ENCODE measurements at places on chromosomes 1 and 21.

DNA sequence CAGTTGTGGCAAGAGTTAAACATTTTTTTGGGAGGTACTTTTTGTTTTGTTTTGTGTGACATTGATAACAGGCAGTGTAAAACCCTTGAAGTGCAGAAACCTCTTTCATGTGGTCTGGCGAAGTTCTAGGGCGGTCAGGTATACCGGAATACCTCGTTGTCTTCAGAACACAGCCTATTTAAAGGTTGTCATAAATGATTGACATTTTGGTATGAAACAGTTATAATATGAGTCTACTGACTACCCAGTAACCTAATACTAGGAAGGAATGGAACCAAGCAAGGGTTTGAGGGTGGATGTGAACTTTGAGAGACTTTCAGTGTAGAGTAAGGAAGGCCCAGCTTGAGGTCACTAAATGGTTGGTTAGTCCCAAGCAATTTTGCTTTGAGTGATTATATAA, 40.5 kb downstream of the PATJ start:
- no peak for DNase-seq

DNA sequence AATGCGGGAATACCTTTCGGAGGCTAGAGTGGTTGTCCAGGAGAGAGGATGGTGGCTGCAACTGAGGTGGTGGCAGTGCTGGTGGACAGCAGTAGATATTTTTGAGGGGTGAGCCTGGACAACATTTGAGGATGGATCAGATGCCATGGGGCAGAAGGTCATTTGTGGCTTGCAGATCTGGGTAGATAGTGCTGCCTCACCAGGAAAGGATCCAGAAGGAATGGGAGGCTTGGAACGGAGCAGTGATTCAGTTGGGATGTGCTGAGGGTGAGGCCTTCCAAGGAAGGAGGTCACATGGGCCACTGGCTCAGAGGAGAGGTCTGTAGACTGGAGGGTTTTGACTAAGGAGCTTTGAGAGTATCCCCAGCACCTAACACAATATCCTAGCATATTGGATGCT, 110.8 kb upstream of the KAZN start:
- DNase-seq = no peak

DNA sequence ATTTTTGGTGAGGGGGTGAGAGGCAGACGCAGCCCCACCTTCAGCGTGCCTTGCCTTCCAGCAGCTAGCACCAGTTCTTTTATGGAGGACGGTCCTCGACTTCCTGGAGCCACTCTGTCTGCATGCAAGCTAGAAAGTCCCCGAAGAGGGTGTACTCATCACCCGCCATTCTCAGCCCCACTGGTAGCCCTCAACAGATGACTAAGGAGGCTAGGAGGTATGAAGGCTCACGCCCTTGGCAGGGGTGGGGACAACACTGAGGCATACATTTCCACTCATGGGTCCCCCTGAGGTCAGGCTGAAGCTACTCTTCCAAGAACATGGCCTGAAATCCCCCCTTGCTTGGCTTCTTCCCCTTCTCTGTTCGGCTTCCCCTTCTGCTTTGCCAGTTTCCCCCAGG, 8.9 kb upstream of the PTPRF start:
- no peak for DNase-seq

DNA sequence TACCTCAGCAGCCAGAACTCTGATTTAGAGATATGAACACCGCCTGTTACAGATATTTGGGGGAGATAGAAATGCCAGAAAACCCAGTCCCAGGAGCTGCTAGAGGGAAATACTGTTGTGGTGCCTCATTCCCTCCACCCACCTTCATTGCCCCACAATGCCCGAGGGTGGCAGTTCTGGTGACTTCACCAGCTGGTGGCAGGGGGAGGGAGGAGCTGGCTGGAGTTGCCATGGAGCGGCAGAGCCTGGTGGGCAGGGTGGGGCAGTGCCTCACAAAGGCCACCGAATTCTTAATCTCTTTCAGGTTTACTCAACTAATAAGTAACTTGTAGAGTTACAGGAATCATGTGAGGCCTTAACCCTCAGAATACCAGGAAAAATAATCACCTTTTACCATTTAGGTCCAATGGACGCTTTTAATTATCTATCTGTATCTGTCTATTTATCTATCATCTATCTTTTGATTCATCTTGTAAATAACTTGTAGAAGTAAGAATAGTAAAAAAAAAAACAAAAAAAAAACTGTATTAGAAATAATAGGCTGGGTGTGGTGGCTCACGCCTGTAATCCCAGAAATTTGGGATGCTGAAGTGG, 11.7 kb upstream of the S100A11 start:
- DNase-seq = no peak

- no peak for DNase-seq
Measured at GRCh38 chr1:89807983-89808382, 12.8 kb upstream of the LRRC8D start.

DNA sequence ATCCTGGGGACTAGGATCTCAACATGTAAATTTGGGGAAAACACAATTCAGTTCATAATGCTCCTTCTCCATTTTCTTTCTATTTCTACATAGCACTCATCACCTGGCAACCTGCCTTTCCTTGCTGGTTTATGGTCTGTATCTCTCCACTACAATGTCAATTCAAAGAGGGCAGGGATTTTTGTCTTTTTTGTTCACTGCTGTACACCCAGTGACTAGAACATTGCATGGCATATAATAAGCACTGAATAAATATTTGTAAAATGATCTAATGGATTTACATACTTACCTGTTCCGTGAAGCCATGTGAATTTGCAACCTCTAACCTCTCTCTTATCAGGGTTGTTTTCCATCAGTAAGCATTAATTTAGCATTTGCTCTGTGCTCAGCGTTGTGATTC, 27.4 kb upstream of the TBX15 start:
- no peak for DNase-seq

GRCh38 chr21:16322454-16322853, 592.7 kb downstream of the USP25 start:
- no peak for DNase-seq

DNA sequence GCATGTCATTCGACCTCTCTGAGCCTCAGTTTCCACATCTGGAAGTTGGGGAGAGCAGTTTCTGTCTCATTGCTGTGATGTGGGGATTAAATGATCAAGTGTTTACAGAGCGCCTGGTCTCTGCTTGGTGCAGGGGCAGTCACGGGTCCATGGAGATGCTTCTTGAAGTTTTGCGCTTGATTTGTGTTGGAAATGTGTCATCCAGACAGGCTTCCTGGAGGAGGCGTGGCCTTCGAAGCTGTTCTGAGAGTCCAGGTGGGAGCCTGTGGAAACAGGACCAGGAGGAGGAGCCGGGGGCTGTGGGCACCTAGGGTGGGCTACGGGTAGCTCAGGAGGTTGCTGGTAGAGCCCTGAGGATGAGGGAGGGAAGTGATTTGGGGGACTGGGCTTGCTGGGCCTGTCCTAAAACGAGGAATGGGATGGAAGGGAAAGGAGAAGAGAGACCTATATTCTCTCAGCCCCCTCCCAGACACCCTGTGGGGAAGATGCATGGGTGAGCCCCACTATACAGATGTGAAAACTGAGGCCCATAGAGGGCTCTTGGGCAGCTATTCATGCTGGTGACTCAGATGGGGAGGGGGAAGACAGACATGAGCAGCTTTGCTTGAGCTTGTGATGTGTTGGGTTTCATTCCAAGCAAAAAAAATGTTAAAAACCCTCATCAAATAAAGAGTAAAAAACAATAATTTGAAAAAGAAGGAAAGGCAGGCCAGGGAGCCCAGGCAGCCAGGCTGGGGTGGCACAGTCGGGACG, 107.2 kb upstream of the WNT4 start:
- DNase-seq = no peak

DNA sequence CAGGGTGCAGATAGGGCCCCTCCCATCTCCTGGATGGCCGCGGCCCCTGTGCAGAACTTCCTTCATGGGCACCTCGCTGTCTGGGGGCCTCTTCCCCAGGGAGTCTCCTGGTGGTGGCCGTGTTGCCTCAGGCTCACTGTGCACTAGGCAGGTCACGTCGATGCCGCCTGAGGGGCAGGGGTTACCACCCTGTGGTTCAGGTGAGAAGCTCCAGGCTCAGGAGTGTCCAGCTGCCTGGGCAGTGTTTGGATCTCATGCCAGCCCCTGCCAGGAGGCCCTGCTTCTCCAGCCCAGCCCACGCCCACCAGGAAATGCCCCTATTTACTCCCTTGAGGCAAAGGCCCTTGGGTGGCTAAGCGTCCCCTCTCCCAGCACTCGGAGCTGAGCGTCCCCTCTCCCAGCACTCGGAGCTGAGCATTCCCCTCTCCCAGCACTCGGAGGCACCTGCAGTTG, 2.1 kb downstream of the ITGB2 start:
- no peak for DNase-seq

- DNase-seq = peak; percentile 7
Measured at GRCh38 chr21:28337315-28337714, 655.4 kb downstream of the LTN1 start.

DNA sequence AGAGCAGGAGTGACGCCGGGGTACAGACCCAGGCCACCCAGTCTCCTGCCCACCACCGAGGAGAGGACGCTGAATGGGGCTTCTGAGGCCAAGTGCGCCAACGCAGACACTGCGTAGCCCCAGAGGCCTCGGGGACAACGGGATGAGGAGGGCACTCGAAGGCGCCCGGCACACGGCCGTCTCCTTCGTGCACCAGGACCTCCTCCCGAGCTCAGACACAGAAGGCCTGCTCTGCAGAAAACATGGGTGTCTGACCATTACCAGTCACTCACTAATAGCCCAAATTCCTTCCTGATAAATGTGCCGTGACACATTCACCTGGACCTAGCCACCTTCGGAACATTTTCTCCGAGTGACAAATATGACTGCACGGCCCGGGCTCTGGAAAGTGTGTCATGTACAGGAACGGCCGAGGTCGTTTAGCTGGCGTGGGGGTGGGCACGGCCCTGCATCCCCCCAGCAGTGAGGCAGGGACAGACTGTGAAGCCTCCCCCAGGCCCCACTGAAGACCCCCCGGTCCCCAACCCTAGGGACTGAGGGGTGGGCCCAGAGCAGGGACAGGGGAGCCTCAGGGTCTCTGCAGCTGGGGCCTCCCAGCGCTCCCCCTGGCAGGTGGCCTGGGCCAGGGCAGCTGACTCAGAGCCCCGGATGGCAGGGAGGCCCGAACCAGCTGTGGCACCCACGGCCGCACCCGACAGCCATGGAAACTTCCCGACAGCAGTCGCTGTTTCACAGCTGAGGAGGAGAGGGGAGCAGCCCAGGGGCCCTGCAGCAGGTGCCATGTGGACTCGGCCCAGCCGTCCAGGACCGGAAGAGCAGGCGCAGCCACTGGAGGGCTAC, 16.7 kb upstream of the COL6A2 start:
- DNase-seq = no peak

GRCh38 chr1:183417772-183418491, at the start of gene NMNAT2:
TSS of gene NMNAT2 (minus strand) at chr1:183418380. CDS start at chr1:183418267, 113 bp downstream.
- DNase-seq = no peak

- DNase-seq = no peak
Measured at GRCh38 chr1:15386164-15386749, 23.4 kb upstream of the EFHD2 start.

Measured in brain pericyte (primary cell).